ENCODE measurements at places on chromosomes 5 and 9.

DNA sequence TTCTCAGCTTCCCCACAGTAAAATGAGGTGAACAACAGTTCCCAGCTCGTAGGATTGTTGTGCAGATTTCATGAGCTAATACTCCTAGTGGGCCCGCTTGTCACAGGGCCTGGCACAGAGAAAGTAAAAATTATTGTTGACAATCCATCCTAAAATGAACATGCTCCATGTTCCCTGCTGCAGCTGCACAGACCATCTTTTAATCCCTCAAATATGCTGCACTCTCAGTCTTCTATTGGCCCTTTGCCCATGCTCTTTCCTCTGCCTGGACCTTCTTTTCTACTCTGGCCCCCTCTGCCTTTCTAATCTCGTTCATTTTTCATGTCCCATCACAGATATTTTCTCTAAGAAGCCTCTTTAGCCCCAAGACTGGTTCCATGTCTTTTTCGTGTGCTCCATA, 117.7 kb upstream of the NR3C1 start:
- no peak for DNase-seq

- DNase-seq: no peak
Measured at GRCh38 chr5:89064736-89065135, 181.8 kb upstream of the MEF2C start.

- no peak for DNase-seq
Measured at GRCh38 chr9:114413861-114414301, 26.1 kb upstream of the AKNA start.

- DNase-seq: no peak
Measured at GRCh38 chr9:136511670-136512592, 29.1 kb upstream of the SEC16A start.

GRCh38 chr9:69001921-69002320, 12.0 kb downstream of the PRKACG start:
- no peak for DNase-seq
